Esophagus mucosa (tissue), 1 donor: ENCODE measurements at places on chromosomes 1 and 21. TPM values are rescaled to one million over a fixed set of nuclear protein-coding genes. Genes with fewer than 3 reads are reported as not detected.
A peak's percentile ranks its signal among the peaks of the same experiment; 100 is the strongest.

The CDCA8 gene
- total RNA-seq = 14.1 TPM

DNA sequence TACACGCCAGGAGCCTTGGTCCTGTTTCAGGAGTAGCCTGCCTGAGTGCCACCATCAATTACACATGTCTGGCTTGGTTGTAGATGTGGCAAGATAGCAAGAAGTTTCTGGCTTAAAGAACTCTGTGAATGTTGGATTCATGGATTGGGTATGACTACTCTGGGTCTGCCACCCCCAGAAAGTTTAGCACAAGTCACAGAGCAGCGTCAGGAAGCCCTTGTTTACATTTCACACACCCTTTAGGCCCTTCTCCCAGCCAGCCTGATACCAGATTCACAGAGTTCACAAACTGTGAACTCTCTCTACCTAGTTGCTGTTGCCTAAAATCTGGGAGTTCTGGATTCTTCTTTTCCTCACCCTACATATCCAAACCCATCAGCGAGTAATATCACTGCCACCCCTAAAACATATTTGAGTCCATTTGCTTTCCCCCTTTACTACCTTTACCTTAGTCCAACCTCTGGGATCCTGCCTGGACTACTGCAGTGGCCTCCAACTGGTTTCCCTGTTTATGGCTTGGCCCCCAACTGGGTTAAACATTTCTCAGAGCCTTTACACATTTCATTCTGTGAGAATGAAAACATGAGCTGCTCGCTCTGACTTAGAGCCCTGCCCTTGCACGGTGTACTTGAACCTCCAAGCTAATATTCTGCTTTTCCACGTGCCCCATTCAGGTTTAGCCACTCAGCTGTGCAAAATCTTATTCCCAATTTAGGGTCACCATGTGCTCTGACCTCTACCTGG lies 4.1 kb upstream of the CCDC24 start:
- ATAC-seq = no peak

GRCh38 chr1:155608888-155609225 lies 1.2 kb upstream of the MSTO1 start:
- ATAC-seq = no peak

DNA sequence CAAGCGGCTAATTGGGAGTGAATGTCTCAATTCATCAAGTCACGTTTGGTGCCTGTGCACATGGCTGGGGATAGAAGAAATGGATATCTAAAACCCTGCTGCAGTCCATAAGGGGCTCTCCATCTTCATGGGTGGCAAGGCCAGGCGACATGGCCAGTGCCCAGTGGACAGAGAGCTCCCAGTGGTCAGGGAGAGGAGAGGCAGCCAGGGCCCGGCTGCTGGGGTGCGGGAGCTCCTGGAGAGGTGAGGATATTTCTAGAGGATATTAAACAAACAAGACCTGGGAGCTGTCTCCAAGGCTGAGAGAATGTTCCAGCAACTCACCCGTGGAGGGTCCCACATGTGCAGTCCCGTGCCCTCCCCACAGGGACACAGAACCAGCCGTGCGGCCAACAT lies 368.8 kb upstream of the C1orf174 start:
- ATAC-seq = no peak

GRCh38 chr1:6625584-6626149 lies 999 bp downstream of the THAP3 start:
- peak; percentile 5 for ATAC-seq

The CD1D gene
- total RNA-seq = 0.44 TPM

DNA sequence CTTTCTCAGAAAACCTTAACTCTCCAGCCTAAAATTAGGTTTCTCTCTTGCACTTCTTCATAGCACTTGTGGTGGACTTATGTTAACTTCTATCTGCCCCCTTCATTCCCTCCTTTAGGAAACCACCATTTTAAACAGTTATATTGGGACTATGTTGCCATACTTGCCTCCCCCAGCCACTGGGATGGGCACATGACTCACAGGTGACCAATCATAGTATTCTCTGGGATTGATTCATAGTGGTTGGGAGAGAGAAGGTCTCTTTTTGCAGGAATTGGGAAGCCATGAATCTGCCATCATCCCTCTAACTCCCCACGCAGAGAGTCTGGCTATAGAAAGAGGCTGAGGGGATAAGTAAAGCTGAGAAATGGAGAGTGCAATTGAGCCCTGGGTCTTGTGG lies 50.4 kb upstream of the NRDC start:
- no peak for ATAC-seq

DNA sequence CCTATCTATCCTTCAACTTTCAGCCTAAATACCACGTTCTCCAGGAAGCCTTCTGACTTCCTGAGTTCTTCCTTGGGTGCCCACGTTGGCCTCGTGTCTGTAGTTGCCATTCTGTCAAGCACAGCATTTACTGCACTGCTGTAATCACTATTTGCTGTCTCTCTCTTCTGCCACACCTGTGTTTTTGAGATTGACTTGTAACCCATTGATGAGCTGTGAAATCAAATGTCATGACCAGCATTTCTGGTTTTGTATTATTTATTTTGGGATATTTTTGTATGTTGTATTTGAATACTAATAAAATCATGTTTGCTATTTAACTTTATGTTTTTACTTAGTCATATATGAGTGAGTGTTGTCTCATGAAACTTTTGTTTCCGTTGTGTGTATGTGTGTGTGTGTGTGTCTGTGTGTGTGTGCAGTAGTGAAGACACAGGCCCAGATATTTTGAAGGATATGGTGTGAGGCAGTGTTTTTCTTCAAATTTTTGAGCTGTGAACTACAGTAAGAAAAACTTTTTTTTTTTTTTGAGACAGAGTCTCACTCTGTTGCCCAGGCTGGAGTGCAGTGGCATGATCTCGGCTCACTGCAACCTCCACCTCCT lies 126.2 kb upstream of the SERBP1 start:
- no peak for ATAC-seq

DNA sequence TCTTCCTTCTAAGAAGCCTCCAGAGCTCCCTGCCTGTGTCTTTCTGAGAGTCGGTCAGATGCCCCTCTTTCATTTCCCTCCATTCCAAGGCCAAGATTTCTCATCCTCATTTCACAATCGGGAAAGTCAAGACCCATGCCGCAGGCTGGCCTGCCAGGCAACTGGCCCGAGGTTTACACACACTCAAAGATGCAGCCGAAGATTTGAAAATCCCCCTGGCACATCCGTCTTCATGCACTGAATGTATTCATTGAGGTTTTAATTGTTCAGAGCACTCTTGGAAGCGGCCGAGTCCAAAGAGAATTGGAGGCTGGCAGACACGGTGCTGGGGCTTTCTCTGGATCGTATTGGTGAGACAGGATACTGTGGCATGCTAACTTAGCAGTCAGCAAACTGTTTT lies 29.1 kb upstream of the SRP9 start:
- no peak for ATAC-seq

- ATAC-seq = no peak
Measured at GRCh38 chr1:204663644-204664383, 21.7 kb downstream of the LRRN2 start.

GRCh38 chr1:82542766-82543165 lies 742.0 kb downstream of the ADGRL2 start:
- no peak for ATAC-seq

The MROH9 gene
- not detected for total RNA-seq

GRCh38 chr1:45103534-45103933 lies 91.5 kb downstream of the UROD start:
- no peak for ATAC-seq

DNA sequence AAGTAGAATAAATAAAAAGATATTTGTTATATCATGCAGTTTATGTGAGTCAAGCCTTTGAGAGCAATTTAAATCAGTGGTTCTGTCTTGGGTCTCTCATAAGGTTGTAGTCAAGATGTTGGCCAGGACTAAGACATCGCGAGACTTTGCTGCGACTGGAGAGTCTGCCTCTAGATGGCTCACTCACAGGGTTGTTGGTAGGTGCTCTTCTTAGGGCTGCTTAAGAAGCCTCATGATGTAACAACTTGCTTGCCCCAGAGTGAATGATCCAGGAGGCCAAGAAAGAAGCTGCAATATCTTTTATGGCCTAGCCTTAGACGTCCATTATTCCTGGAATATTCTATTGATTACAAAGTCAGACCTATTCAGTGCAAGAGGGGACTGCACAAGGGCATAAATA lies 73.1 kb upstream of the CACHD1 start:
- ATAC-seq = no peak

The IGSF5 gene
- total RNA-seq = not detected

The HTR1D gene
- total RNA-seq = not detected

DNA sequence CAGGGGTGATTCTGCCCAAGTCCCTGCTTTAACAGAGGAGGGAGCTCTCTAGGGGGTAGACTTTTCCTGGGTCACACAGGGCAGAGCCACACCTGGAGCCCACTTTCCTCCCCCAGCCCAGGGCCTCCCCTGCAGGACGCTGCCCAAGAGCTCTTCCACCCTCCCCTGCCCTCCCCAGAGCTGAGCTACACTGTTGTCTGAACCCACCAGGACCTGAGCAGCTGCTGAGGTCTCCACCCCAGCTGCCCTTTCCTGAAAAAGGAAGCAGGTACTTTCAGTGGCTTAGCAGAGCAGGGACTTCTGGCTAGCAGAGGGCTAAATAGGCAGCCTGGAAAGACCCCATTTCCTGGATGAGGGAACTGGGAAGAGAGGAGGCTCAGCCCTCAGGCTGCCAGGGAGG lies 169.3 kb upstream of the ETV3 start:
- no peak for ATAC-seq

- ATAC-seq = no peak
Measured at GRCh38 chr1:70978623-70979022, 69.0 kb downstream of the PTGER3 start.

The JAK1 gene
- 49.0 TPM for total RNA-seq

The SPATA6 gene
- total RNA-seq = 5.5 TPM

GRCh38 chr1:55147524-55147923 lies 67.6 kb downstream of the USP24 start:
- no peak for ATAC-seq

DNA sequence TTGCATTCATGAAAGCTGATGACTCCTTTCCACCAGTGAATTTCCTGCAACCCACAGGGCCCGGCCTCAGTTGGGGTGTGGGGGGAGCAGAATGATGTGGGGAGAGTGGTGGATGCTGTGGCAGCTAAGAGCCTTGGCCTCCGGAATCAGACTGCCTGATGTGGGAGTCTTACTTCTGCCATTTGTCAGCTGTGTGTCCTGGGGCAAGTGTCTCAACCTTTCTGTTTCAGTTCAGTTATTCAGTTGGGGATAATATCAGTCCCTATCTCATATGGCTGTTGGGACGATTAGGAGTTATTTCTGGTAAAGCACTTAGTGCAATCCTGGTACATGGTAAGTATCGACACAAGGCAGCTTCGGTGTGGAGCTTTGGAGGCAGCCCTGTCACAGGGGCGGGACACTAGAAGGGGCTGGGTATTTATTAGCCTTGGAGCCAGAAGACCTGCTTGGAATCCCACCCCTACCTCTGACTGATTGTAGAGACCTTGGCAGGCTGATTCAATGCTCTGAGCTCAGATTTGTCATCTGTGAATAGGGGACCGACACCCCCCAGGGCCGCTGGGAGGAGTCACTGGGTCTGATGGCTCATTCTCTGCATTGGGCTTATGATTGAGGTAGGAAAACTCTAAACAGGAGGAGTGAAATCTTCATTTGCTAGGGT lies 19.6 kb downstream of the ARHGEF10L start:
- ATAC-seq = peak; percentile 1

DNA sequence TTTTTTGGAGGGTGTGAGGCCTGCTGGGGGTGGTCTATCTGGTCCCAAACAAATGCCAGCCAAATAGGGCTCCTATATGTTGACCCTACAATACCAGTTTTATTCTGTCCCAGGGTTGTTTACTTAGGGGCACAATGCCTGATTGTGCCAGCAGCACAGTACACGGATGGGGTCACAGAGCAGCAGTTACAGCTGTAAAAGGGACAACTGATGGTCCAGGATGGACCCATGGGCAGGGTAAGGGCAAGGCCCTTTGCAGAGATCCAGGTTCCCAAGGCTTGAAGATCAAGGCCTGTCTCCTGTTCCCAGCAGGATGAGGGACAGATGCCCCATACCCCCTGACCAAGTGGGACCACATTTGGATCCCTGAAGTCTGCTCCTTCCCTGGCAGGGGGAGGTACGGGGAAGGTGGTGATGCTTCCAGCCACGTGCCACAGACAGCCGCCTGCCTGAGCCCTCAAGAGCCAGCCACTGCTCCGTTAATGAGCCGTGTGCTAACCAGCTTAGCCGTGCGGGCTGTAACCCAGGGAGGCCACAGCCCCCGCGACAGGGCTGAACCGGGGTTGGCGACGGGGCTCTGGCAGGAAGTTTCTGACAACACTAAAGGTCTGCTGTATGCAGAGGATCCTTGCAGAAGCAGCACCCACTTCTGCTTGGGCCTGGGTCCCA lies 18.2 kb downstream of the SLC6A9 start:
- ATAC-seq = no peak

The RIPK4 gene
- 51.1 TPM for total RNA-seq

The LMX1A gene
- total RNA-seq = 0.04 TPM

DNA sequence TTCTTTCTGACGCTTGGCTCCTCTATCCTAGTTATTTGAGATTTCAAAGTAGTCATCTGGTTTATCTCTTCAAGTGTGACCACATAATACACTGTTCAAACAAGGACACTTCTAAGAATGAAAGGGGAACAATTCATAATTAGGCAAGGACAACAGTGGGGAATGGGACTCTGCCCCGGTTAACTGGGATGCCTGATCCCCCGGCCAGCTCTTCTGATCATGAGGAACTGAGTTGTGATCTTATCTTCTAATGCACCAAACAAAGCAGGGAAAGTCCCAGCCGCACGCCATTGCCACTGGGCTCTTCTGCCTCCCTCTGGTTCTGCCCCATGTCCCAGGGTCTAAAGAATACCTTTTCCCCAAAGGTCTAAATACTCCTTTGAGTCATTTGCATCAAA lies 158.2 kb upstream of the IRF2BP2 start:
- no peak for ATAC-seq

GRCh38 chr1:26734501-26735058 lies 38.8 kb downstream of the ARID1A start:
- no peak for ATAC-seq

- no peak for ATAC-seq
Measured at GRCh38 chr1:216960716-216961115, 237.5 kb upstream of the ESRRG start.

GRCh38 chr21:33031152-33031911 lies 5.6 kb downstream of the OLIG2 start:
- ATAC-seq = no peak

DNA sequence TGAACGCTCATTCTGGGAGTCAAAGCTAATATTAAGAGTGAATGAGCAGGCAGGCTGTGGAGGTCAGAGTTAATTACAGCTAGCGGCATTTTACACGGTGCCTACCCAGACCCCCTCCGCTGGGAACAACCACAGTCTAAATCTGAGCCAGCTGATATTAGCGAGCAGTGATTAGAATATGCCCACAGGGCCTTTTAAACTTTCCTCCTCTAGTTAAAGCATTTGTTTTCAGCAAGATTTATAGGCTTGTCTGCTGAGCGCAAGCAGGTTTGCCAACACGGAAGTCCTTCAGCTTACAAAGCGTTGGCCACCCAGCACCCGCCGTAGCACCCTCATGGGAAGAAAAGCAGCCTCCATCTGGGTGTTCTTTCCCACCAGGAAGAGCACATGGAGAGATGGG lies 72.1 kb downstream of the LMX1A start:
- peak; percentile 20 for ATAC-seq

- ATAC-seq = no peak
Measured at GRCh38 chr1:248618878-248619277, 16.0 kb downstream of the OR2T11 start.
